ENCODE measurements at places on chromosomes 7 and 10.

DNA sequence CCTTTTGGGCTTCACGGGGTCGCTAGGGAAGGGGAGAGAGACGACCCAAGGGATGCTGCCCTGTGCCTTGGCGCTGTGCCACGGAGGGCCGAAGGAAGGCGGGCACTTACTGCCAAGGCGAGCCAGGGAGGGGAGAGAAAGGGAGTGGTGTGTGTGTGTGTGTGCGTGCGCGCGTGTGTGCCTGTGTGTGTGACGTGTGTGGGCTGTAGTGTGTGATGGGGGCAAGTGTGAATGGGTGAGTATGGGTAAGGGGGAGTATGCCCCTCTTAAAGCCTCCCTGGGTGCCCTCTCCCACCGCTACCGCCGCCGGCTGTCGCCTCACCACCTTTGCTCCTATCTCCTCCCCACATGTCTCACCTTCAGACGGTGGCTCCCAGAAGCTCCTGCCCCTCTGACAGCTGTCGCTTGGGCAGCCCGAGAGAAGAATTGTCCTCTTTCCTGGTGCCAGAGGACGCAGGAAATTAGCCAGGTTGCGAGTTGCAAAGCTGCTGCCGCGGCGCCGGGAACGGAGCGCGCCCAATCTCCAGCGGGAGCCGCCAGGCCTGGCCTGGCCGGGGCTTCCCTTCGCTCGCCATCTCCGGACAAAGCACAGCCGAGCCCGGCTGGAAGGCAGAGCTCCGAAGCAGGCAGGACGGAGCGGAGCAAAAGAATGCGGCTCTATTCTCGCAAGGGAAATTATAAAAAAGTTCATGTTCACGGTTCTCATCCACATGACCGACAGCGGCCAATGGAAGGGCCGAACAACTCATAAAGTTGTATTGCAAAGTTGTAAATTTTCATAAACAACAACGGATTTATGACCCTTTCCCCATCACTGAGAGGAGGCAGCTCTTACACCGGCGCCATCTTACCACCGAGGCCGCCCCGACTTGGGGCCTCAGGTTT lies at the start of gene HOXA3:
Gene HOXA3 (minus strand): TSS at position 653 of the 885 bp plus-strand sequence. CDS start 41,943 bp downstream, outside the sequence.
- DNase-seq: peak; percentile 53

DNA sequence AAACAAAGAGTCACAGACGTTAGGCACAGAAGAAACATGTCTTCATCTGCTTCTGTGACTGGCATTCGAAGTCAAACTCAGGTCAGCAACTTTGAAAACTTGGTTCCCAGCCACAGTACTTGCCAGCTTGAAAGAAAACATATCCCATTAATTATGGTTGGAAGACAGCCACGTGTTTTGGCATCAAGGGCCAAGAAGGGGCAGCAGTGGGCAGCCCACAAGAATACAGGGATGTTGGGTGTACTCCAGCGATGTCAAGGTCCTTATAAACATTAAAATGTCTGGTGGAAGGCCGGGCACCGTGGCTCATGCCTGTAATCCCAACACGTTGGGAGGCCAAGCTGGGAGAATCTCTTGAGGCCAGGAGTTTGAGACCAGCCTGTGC lies 29.5 kb downstream of the JCAD start:
- no peak for DNase-seq

GRCh38 chr10:6936931-6937330 lies 356.9 kb upstream of the PRKCQ start:
- DNase-seq: no peak

GRCh38 chr10:130371666-130372065 lies 235.5 kb downstream of the GLRX3 start:
- no peak for DNase-seq

DNA sequence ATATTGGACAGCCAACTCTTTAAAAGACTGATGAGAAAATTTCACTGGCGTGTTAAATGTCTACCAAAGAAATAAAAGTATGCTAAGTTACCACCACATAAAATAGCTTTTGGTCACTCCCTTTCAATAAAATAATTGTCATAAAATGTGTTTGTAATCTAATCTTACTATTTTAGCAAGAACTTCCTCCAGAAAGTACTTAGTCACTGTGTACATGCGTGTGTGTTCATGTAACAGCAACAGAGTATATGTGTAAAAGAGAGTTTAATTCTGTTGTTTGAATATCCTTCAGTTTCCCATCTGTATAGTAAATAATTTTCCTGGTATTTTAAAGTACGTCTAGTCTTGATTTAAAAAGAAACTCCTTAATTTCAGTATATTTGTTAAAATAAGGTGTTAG lies 35.0 kb upstream of the WASL start:
- DNase-seq: no peak

- no peak for DNase-seq
Measured at GRCh38 chr7:47988496-47989386, 9.3 kb upstream of the HUS1 start.

DNA sequence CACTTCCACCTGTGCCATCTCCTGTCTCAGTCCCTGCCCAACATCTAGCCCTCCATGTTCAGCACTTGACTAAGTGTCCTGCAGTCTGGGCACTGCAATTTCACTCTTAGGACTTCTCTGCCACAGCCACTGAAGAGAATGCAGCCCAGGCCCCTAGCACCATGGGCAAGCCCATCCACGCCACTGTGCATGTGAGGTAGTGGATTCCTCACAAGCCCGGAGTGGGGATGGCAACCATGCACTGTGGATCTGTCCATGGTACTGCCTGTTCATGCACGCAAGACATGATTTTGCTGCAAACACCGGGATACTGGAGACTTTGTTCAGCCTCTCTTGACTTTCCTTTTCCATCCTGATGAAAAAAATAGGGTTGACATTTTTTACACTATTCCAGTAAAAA lies 12.3 kb downstream of the DDC start:
- peak; percentile 44 for DNase-seq

DNA sequence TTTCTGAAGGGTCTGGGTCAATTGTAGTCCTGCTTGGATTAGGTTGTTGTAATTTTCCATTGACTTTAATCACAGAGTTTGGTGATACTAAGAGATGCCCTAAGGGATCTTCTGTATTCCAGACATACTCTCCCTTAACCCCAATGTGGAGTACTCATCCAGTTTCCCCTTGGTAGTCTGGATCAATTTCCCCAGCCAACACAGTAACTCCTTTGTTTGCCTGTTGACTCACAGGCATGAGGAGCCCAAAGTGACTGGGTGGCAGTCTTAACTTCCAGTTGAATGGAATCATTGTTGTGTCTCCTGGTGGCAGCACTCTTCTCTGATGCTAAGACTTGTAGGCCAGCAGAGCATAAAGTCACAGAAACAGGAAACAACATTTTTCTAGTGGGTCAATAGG lies 41.5 kb upstream of the PIK3CG start:
- no peak for DNase-seq

- DNase-seq: no peak
Measured at GRCh38 chr10:86113044-86113443, 253.6 kb downstream of the GRID1 start.

DNA sequence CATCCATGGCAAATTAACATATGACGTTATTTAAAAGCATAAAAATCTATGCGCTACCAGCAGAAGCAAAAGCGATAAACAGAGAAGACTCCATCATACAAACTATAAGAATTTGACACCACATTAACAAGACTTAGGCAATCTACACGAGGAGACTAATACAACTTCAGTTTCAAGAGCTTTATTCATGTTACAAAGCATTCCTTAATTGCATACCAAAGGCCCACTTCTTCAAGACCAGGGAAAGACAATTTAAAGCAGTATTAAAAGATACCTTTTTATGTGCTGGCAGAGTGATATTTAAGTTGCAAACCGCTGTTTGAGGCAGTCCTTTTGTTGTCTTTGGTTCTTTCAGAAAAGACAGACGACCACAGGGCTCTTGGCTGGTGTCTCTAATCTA lies 176.0 kb upstream of the CCDC6 start:
- DNase-seq: no peak

GRCh38 chr7:76386691-76387260 lies 22.7 kb downstream of the SSC4D start:
- DNase-seq: peak; percentile 33

DNA sequence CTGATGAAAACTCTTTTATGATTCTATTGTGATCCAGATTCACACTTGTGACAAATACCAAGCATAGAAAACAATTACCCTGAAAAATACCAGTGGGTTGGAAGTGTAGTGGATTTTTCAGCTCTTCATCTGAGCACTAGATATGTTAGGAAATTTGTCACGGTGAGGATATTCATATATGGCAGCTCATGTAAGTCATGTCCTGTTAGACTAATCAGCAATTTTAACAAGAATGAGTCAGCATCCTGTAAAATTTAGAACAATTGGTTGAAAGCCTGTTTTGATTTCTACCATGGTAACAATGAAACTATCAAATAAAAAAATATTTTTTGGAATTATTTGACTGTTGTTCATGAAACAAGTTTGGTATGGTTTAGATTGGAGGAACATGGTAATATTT lies 334.3 kb downstream of the CACNA2D1 start:
- peak; percentile 27 for DNase-seq

- DNase-seq: no peak
Measured at GRCh38 chr7:15317215-15317614, 244.6 kb downstream of the AGMO start.

GRCh38 chr10:112851181-112851580 lies 98.9 kb upstream of the TCF7L2 start:
- no peak for DNase-seq

- peak; percentile 62 for DNase-seq
Measured at GRCh38 chr10:88497913-88498312, 85.2 kb downstream of the RNLS start.

DNA sequence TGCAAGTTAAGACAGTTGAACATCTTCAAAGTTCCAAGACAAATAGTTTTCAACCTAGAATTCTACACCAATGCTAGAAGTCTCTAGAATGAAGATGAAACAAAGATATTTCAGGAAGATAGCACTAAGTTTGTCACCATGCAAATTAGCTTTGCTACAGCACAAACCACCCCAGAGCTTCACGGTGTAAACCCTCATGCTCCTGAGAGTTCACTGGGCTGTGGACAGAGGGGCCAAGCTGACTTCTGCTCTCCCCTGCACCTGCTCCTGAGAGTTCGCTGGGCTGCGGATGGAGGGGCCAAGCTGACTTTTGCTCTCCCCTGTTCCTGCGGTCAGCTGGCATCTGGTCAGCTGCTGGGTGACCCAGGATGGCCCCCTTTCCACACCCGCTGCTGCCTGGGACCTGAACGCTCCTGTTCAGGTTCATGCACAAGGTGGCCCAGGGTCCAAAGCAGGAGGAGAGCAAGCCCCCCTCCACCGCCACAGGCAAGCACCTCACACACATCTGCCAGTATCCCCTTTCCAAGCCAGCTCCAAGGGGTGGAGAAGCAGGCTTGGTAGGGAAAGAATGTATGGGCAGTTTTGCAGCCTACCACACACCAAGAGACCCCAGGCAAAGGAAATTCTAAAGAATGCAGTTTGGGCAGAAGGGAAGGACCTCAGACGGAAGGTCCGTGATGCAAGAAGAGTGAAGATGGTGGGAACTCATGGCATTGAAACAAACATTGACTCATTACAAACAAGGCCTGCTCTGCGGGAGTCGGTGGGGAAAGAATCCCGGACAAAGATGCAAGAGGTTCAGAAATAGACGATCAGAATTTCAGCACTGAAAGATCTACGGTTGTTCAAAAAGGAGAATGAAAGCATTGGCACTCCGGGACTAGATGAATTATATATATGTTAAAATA lies 137.8 kb upstream of the PPP2R2D start:
- no peak for DNase-seq

DNA sequence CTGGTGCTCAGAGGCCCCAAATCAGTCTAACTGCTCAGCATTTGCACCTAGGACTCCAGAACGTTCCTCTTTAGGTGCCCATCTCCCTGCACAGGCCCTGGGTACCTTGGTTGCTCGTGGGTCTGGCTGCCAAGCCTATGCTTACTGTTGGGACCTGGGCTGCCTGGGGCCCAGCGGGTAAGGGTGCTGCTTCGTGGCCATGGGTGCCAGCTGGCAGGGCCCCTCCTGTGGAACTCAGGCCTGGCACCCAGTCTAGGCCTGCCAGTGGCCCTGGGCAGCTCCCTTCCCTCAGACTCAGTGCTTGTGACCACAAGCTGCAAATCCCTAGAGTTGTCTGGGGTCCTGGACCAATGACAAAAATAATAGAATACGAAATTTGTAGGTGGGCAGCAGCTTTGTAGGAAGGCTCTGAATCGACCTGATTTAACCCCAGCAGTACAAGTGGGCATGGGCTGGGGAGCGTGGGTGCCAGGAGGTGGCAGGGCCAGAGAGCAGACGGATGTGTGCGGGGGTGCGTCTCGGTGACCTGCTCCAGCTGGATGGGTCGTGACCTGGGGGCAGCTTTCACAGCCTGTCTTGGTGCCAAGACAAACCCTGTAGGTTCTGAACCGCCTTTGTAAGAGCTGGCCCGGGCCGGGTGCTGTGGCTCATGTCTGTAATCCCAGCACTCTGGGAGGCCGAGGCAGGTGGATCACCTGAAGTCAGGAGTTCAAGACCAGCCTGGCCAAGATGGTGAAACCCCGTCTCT lies 69.7 kb downstream of the MKI67 start:
- DNase-seq: no peak

- no peak for DNase-seq
Measured at GRCh38 chr10:25078658-25079431, 62.4 kb downstream of the THNSL1 start.

DNA sequence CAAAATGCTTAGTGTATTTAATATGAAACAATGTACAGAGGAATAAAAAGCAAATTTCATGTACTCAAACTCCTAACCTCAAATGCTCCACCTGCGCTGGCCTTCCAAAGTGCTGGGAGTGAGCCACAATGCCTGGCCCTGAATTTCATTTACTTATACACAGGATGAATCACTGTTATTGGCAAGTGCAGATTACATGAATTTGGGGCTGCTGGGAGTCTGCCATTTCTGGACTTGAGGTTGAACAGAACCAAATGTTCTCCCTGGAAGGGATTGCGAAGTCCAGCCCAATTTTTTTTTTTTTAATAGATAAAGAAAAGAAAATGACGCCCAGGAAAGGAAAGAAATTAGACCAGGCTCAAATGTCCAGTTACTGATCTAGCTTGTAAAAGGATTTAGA lies 6.8 kb upstream of the CSTF2T start:
- peak; percentile 84 for DNase-seq

DNA sequence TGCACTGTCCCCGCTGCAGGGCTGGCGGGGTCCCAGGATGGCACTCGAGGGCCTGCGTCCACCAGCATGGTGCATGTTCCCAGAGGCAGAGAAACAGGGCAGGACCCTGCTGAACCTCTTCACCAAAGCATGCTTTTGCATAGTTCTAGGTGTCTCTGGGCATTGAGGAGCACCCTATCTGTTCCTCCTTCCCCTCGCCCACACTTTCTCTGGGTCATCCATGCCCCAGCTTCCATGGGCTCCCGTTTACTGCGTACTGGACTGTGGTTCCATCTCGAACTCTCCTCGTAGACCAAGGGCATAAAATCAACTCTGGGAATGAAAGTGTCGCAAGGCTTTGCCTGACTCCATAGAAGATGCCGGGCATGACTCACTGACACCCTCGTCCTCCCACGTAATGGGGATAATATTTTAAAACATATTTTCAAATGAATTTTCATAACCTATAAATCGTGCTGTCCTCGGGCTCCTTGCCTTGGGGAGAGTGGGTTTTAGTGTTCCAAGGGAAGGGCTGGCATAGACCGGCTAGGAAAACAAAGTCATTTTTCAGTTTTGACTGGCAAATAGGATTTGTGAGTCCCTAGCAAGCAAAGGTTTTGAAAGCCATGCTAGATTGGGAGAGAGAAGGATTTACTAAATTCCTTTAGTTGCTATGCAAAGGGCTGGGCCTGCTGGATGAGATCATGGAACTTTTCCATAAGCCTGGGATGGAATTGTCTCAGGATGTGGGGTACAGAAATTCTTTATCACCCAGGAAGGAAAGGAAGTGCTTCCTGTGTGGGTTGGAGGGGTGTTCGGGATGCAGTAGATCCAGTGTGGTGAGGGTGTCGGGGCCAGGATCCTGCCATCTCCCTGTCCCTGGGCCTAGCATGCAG lies 498.7 kb upstream of the MKI67 start:
- DNase-seq: peak; percentile 73
